ENCODE measurements at places on chromosomes 5 and 9. TPM values are rescaled to one million over a fixed set of nuclear protein-coding genes. Genes with fewer than 3 reads are reported as not detected.
A peak's percentile ranks its signal among the peaks of the same experiment; 100 is the strongest.

DNA sequence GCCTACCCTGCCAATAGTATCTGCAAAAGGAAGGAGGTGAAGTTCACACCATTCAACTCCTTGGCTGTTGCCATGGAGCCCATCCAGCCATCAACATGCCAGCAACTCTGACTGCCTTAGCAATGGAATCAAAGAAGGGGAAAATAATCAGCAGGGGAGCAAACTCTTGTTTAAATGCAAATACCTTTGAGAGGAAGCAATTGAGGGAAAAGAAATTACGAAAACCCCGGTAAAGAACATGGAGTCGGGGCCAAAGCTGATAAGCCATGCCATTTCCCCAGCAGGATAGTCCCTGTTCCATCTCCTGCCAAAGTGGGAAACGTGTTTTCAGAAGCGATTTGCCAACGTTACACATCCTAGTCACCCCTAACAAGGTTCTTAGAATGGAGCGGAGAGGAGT lies 69.0 kb downstream of the MFAP3 start:
- H3K27me3 ChIP-seq = peaks cover 5% of the 10 kb centered on the region
- no peaks in the 10 kb centered on the region for H3K4me1 ChIP-seq
- no peak for DNase-seq
- H3K4me3 ChIP-seq = no peak overlapping the region
- H3K27ac ChIP-seq = no peak overlapping the region

GRCh38 chr9:99607842-99608448 lies 213.7 kb upstream of the NR4A3 start:
- H3K27me3 ChIP-seq = no peaks in the 10 kb centered on the region
- H3K27ac ChIP-seq = no peak overlapping the region
- no peak for DNase-seq
- H3K36me3 ChIP-seq = no peaks in the 10 kb centered on the region
- no peaks in the 10 kb centered on the region for H3K4me1 ChIP-seq

DNA sequence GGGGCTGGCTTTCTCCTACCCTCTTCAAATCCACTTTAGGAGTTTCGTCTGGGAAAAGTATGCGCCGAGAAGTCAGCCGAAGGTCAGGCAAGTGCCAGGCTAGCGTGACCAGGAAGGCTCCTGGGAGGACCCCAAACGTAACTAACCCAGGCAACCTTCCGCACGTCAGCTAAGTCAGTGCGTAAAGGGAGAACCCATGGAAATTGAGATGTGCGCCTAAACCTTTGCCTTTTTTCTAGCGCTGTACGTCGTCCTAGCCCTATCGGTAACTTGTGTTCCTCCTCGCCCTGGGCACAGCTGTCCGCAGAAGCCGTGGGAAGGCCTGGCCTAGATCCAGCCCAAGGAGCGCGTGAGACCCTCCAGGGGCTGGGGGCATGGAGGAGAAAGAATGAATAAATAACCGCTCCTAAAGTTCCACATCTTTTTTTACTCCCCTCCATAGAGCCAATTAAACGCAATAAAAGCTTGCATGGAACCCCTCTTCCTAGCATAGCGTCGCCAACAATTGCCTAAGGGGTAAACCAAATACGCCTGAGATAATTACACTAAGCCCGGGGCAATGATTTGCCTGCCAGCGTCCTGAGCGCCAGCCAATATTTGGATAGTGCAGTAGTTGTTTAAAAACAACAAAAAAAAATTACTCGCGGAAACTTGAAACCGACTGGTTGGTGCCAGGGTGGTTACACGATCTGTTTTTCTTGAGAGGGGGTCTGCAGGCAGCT lies 4.0 kb upstream of the FOXB2 start:
- no peak for DNase-seq
- peak overlapping the region; percentile 53 for H3K4me3 ChIP-seq

GRCh38 chr5:133397990-133398645 lies 214.2 kb downstream of the FSTL4 start:
- no peak overlapping the region for H3K27ac ChIP-seq
- H3K27me3 ChIP-seq = no peaks in the 10 kb centered on the region
- no peak overlapping the region for H3K4me3 ChIP-seq
- peaks cover 26% of the 10 kb centered on the region for H3K4me1 ChIP-seq
- DNase-seq = no peak
- H3K36me3 ChIP-seq = no peaks in the 10 kb centered on the region

GRCh38 chr9:114383521-114384231 lies 4.1 kb downstream of the AKNA start:
- peaks cover 36% of the 10 kb centered on the region for H3K4me1 ChIP-seq
- no peak overlapping the region for H3K4me3 ChIP-seq
- H3K36me3 ChIP-seq = peaks cover 5% of the 10 kb centered on the region
- H3K27me3 ChIP-seq = no peaks in the 10 kb centered on the region

DNA sequence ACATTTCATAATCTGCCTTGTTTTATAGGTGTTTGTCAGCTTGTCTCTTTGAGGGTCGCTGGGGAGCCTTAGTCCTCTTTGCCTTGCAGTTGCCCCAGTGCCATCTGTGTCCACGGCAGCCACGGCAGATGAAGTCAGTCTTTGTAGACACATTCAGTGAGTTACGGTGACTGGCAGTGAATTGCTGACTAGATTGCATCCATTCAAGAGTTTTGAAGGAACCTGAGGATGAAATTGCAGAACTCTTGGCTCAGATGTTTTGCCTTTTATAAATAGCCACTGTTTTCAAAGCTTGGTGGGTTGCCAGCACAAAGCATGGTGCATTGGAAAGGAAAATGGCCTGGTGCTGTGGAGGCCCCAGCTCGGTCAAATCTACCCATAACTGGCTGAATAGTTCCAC lies 125.6 kb downstream of the TRIO start:
- DNase-seq = no peak
- peaks cover 48% of the 10 kb centered on the region for H3K4me1 ChIP-seq
- H3K36me3 ChIP-seq = no peaks in the 10 kb centered on the region
- no peaks in the 10 kb centered on the region for H3K27me3 ChIP-seq
- peak overlapping the region; percentile 30 for H3K27ac ChIP-seq
- no peak overlapping the region for H3K4me3 ChIP-seq

- no peak overlapping the region for H3K4me3 ChIP-seq
- no peak for DNase-seq
- H3K27me3 ChIP-seq = peaks cover 3% of the 10 kb centered on the region
- H3K36me3 ChIP-seq = no peaks in the 10 kb centered on the region
- H3K27ac ChIP-seq = no peak overlapping the region
Observed at GRCh38 chr5:90293931-90294330, 115.6 kb downstream of the CETN3 start.

- no peak for DNase-seq
- H3K4me1 ChIP-seq = peaks cover 7% of the 10 kb centered on the region
- no peak overlapping the region for H3K27ac ChIP-seq
- no peak overlapping the region for H3K4me3 ChIP-seq
Observed at GRCh38 chr9:108166519-108166918, 677.0 kb upstream of the KLF4 start.

The GDA gene
- total RNA-seq = 0.58 TPM

The CNTNAP3 gene
- total RNA-seq = 1.3 TPM
